ENCODE measurements at places on chromosomes 12 and 14. TPM values are rescaled to one million over a fixed set of nuclear protein-coding genes. Genes with fewer than 3 reads are reported as not detected.

GRCh38 chr12:55654511-55655214 lies 18.0 kb downstream of the OR10P1 start:
- DNase-seq = no peak
- H3K27ac ChIP-seq = no peak overlapping the region
- no peaks in the 10 kb centered on the region for H3K36me3 ChIP-seq
- peaks cover 9% of the 10 kb centered on the region for H3K27me3 ChIP-seq
- no peaks in the 10 kb centered on the region for H3K4me1 ChIP-seq

GRCh38 chr14:22849212-22849819 lies 12.9 kb downstream of the MMP14 start:
- H3K36me3 ChIP-seq = no peaks in the 10 kb centered on the region
- peaks cover 36% of the 10 kb centered on the region for H3K27me3 ChIP-seq
- no peak overlapping the region for H3K4me3 ChIP-seq
- H3K4me1 ChIP-seq = peaks cover 38% of the 10 kb centered on the region
- H3K27ac ChIP-seq = peak overlapping the region; percentile 58

DNA sequence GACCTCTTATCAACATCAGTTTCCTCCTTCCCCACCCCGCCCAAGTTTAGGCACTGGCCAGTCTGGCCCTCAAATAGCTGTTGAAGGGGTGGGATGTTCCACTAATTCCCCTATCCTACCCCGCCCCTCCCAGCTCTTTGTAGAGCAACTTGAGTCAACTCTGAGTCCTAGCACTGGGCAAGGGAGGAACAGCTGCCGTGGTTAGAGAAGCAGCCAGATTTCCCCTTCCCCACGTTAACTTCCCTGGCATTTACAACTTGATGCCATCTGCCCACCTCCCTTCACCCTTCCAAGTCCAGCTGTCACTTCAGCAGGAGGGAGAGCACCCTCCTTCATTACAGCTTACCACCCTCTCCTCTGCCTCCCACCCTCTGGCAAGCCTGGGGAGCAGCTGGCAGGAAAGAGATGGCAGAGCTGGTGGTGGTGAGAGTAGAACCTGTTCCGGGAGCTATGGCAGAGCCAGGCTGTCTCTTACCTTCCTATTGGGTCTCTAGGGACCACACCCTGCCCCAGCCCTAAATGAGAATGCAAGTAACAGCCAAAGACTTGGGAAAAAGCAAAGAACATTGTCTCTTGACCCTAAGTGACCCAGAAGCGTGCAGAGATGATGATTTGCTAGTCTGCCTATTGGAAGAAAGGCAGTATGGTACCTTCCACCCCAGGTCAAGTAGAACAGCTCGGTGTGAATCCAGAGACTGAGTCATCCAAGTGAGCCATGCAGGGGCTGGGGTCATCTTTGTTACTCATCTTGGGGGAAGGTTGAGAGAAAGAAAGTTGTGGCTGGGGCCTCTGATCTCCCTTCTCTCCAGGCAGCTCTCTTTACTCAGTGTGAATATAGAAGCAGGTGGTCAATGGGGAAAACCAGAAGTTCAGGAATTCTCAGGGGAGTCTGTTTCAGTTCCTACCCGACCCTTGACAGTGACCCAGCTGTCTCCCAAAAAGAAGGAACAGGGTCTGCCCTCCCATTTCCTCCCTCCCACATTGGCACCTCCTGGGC lies 1.5 kb downstream of the BLOC1S1 start:
- H3K4me3 ChIP-seq = peak overlapping the region; percentile 96
- H3K36me3 ChIP-seq = peaks cover 15% of the 10 kb centered on the region
- peaks cover 37% of the 10 kb centered on the region for H3K4me1 ChIP-seq
- H3K27me3 ChIP-seq = peaks cover 9% of the 10 kb centered on the region

DNA sequence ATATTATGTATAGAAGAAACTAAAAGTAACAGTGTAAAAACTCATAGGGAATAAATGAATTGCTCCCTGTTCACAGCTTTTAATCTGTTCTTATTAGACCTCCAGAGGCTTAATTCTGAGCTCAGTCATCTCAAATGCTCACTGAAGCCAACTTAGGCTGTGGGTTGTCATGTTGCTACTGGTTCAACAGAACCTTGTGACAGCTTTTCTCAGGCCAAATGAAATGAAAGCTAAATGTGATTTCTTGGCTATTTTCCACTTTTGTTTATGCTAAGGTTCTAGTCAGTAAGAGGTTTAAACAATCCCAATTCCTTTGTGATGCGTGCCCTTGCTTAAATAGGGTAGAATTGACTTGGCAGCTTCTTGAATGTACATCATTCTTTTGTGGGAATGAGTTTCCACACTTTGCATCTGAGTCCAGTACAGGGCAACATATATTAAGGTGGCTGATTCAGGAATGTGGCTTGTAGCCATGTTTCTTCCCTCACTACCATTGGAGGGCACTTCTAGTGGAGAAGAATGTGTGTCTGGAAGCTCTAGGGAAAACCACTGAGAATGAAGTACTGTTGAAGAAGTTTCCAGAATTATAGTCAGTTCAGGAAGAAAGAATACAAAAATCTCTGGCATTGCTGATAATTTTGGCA lies 156.4 kb downstream of the NEDD1 start:
- no peaks in the 10 kb centered on the region for H3K27me3 ChIP-seq
- H3K27ac ChIP-seq = no peak overlapping the region
- no peaks in the 10 kb centered on the region for H3K36me3 ChIP-seq
- no peak overlapping the region for H3K4me3 ChIP-seq
- DNase-seq = no peak
- H3K4me1 ChIP-seq = no peaks in the 10 kb centered on the region

GRCh38 chr14:61531465-61532122 lies 163.7 kb upstream of the HIF1A start:
- no peak overlapping the region for H3K4me3 ChIP-seq
- no peaks in the 10 kb centered on the region for H3K27me3 ChIP-seq
- peaks cover 13% of the 10 kb centered on the region for H3K36me3 ChIP-seq
- no peak overlapping the region for H3K27ac ChIP-seq
- no peak for DNase-seq

GRCh38 chr12:108611884-108612415 lies 14.1 kb upstream of the TMEM119 start:
- DNase-seq = no peak
- H3K27ac ChIP-seq = no peak overlapping the region
- H3K4me3 ChIP-seq = no peak overlapping the region
- H3K36me3 ChIP-seq = no peaks in the 10 kb centered on the region
- peaks cover 6% of the 10 kb centered on the region for H3K4me1 ChIP-seq

DNA sequence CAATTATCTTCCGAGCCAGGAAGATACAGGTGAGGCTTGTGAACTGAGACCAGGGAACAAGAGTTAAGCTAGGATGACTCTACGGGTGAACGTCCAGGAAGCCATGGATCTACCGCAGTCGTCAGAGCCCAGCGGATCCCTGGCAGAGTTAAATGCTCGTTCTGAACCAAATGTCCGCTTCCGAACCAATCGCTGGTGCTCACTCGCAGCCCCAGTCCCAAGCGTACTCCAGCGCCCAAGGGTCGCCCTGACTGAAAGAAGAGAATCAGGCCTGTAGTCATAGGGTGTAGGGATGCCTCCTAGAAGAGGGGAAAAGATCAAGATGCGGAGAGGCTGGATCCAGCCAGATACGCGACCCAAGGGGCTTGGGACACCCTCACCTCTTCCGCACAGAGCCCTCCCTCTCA lies 283 bp downstream of the VIPAS39 start:
- peak overlapping the region; percentile 79 for H3K27ac ChIP-seq
- no peaks in the 10 kb centered on the region for H3K27me3 ChIP-seq
- peak overlapping the region; percentile 96 for H3K4me3 ChIP-seq
- H3K36me3 ChIP-seq = peaks cover 15% of the 10 kb centered on the region

DNA sequence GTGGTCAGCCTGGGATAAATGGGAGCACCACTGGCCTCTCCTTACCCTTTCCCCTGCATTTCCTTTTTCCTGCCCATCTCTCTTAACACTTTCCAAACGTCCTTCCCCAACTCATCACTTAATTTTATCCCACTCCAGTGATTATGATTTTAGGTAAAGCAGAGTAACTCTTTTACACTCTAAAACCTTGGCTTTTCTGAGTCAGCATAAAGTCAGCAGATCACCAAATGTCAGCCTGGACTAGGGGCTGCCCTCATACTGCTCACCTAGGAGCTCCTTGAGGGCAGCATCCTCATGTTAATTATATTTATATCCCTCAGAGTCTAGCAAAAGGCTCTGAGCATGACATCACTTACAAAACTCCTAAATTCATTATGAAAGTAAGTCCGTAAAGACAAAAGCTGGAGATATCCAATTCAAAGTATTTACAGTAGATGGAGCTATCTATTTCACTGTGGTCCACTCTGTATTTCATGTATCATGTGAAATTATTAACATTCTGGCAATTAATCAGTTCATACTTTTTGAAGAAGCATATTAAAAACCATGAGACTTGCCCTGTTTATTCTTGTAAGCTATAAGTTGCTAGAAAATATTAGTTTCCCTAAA lies 17.0 kb upstream of the DICER1 start:
- no peak overlapping the region for H3K4me3 ChIP-seq
- H3K27ac ChIP-seq = no peak overlapping the region
- no peak for DNase-seq
- no peaks in the 10 kb centered on the region for H3K36me3 ChIP-seq

- DNase-seq = no peak
- H3K4me1 ChIP-seq = no peaks in the 10 kb centered on the region
- no peak overlapping the region for H3K27ac ChIP-seq
- H3K27me3 ChIP-seq = no peaks in the 10 kb centered on the region
These were observed 116.0 kb upstream of the RTL1 start for GRCh38 chr14:101019541-101019940.

DNA sequence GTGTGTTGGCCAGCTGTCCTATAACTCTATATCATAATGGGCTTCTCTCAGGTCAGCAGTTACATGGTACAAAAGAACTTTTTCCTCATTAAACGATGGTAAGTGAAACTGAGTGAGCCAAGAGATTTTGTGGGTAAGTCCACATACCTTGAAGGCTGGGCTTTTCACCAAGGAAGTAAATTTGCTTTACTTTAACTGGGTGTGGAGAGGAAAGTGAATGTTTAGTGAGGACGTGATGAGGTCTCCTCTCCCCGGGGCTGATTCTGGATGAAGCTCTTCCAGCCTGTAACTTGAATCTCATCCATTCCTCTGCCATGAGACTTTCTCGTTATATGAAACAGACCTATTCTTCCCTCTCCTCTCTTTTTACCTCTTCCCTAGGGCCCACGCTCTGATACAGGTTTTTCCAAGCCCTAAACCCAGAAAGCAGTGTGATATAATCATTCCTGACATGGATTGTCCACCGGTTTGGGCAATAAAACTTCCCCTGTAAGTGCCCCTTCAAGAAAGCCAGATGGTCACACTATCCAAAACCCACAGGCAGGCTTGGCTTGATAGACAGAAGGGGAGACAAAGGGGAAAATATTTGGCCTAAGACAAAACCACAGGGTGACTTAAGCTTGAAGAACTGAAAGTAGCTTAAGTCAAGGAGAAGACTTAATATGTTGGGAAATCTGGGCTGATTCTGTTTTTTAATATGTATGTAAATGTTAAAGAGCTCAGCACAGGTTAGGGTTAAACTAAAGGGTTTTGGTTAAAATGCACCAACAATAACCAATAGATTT lies 50.3 kb downstream of the CIT start:
- no peak overlapping the region for H3K27ac ChIP-seq
- DNase-seq = no peak
- no peaks in the 10 kb centered on the region for H3K27me3 ChIP-seq
- peaks cover 36% of the 10 kb centered on the region for H3K36me3 ChIP-seq
- no peaks in the 10 kb centered on the region for H3K4me1 ChIP-seq

GRCh38 chr14:30108975-30109700 lies 181.5 kb upstream of the PRKD1 start:
- no peaks in the 10 kb centered on the region for H3K36me3 ChIP-seq
- H3K4me3 ChIP-seq = no peak overlapping the region
- no peaks in the 10 kb centered on the region for H3K4me1 ChIP-seq

GRCh38 chr12:29754235-29755189 lies 29.2 kb downstream of the TMTC1 start:
- no peak overlapping the region for H3K4me3 ChIP-seq
- DNase-seq = no peak
- H3K27me3 ChIP-seq = no peaks in the 10 kb centered on the region
- no peak overlapping the region for H3K27ac ChIP-seq
- no peaks in the 10 kb centered on the region for H3K4me1 ChIP-seq

DNA sequence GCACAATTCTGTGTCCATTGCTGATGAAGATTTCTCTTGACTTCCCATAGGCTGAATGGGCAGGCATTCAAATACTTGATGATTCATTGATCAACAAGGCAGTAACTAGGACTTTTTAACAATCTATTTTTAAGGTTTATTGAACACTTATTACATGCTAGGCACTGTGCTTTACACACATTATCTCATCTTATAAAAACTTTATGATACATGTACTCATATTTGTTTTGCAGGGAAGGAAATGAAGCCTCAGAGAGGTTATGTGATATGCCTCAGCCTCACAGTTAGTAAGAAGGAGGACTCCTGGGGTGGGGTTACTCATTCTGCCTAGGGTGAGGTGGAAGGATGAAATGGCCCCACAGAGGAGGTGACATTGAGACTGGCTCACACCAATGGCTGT lies 12.9 kb upstream of the EMP1 start:
- DNase-seq = no peak
- H3K4me3 ChIP-seq = no peak overlapping the region
- H3K27me3 ChIP-seq = no peaks in the 10 kb centered on the region
- no peaks in the 10 kb centered on the region for H3K36me3 ChIP-seq

DNA sequence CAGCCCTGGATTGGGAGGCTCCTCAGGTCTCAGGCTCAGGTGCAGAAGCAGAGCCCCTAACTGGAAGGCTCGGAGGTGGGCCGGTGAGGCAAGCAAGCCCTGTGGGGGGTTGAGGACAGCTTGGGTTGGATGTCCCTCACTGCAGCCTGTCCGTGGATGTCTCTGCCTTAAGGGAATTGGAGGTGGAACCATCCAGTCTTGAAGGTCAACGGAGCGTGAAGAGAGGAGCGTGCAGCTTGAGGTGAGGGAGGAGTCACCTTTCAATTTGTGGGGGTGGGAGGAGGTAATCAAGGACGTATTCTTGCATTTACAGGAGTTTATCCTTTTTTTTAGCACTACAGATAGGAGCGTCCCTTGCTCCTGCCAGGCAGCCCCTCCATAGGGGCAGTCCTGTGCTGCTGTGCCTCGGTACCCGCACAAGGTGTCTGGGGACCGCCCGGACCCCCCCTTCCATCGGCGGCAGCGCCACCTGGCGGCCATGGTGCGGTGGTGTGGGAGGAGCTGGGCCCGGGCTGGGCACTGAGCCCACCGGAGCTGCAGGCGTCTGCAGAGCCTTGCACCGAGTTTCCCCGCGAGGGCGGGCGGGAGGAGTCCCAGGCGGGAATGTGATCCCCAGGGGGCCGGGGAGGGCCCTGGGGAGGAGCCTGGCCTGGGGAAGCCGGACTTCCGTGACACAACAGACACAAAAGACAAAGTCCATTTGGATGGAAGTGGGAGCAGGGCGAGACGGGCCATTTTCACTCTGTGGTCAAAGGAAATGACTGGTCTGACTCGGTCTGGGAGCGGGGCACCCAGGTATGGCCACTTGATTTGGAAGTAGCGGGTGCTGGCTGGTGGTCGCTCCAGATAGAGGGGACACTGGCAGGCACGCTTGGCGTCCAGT lies 864 bp downstream of the DNAJC22 start:
- no peak overlapping the region for H3K4me3 ChIP-seq
- H3K27me3 ChIP-seq = peaks cover 70% of the 10 kb centered on the region
- peaks cover 46% of the 10 kb centered on the region for H3K4me1 ChIP-seq
- H3K36me3 ChIP-seq = no peaks in the 10 kb centered on the region

GRCh38 chr12:116411977-116412376 lies 134.5 kb upstream of the MED13L start:
- no peak overlapping the region for H3K4me3 ChIP-seq
- H3K4me1 ChIP-seq = peaks cover 22% of the 10 kb centered on the region
- no peak for DNase-seq
- no peaks in the 10 kb centered on the region for H3K36me3 ChIP-seq
- no peaks in the 10 kb centered on the region for H3K27me3 ChIP-seq

NUAK1 gene
- total RNA-seq = 2.1 TPM

ARMH4 gene
- total RNA-seq = 1.6 TPM

SPX gene
- 10.7 TPM for total RNA-seq

SOAT2 gene
- total RNA-seq = 0.61 TPM

SLC5A8 gene
- total RNA-seq = 0.33 TPM

SPRING1 gene
- total RNA-seq = 15.3 TPM

TEX22 gene
- 0.85 TPM for total RNA-seq

All from thymus (tissue), 14 donors.